ENCODE measurements at places on chromosomes 2 and 18.

DNA sequence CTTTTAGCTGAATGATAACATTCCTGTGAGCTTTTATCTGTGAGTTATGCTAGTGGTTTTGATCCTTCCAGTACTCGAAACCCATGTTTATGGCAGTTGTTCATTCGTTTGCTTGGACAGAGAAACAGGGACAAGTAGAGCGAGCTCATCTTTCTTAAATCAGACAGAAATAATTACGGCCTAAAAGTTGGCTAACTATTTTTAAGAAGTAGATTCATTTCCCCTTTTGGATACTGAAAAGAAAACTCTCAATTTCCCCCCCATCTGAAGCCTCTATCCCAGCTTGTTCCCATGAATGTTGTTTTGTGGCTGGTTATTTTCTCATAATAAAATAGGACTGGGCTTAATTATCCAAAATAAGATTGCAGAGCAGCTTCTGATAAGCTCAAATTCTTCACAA, 67.1 kb downstream of the ANTXR1 start:
- no peak for DNase-seq

GRCh38 chr2:222736301-222736700, 64.8 kb downstream of the MOGAT1 start:
- DNase-seq, result no peak

- no peak for DNase-seq
These were observed 12.6 kb upstream of the DLX1 start for GRCh38 chr2:172072706-172073105.

DNA sequence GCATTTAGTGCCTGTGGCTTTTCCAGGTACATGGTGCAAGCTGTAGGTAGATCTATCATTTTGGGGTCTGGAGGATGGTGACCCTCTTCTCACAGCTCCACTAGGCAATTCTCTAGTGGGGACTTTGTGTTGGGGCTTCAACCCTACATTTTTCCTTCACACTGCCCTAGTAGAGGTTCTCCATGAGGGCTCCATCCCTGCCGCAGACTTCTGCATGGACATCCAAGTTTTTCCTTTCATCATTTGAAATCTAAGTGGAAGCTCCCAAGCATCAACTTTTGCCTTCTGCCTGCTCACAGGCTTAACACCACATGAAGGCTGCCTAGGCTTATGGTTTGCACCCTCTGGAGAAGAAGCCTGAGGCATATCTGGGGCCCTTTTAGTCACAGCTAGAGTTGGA, 492.7 kb downstream of the PIK3C3 start:
- DNase-seq, result no peak

DNA sequence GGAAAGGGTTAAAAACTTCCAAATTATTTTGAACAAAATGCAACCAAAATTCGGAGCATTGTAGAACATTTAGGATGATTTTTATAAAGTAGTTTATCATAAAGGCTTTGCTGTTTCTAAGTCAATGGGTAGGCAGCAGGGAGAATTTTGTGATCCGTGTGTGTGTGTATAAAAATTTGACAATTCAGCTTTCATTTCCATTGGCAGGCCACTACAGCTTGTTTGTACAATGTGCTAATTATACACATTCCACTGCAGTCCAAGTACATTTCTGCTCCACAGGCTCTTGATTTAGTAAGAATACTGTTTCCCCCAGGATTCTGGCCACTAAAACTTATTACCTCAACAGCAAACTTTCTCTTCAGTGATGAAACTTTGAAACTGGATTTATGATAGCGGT, 71.8 kb upstream of the LTBP1 start:
- no peak for DNase-seq

DNA sequence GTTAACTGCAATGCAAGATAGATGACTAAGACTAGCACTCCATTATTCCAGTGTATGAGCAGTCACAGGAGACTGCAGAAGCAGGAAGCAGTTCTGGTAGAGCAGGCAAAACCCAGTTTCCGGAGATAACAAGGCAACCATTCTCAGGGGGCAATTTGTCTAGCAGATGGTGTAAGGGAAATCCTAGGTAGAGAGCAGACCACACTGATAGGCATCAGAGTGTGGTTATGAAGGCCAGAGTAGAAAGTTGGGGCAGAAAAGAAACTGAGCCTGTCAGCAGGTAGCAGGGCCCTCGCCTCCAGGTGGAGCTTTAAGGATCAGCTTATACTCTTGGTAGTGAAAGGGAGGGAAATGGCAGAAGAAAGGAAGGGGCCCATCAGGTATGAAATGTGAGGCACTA, 164.4 kb downstream of the PDE11A start:
- no peak for DNase-seq

DNA sequence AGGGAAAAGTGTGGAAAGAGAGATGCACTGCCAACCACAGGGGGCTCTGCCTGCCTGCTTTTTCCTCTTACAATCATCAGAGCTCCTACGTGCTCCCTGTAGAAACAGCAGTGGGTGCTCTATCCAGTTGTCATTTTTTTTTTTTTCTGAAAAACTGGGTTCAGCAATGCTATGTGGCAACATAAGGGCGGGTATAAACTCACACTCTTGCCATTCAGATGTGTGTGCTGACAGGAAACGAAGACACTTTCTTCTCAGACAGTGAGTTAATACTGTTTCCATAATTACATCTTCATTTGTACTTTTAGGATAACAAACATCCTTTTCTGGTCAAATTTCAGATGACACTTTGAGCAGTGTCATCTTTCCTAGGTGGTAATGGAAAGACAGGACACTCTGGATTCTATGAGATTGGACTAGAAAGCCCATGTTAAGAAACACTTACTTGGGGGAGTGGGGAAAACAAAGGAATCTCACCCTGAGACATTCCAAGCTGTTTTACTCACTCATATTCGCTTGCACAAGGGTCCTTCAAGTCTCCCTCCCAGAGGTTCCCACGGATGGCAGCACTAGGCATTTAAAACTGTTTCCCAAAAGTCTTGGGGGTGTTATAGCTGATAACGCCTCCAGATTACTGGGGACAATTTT, 41.3 kb downstream of the CCDC93 start:
- no peak for DNase-seq

GRCh38 chr18:48333563-48333962, 75.6 kb downstream of the ZBTB7C start:
- DNase-seq, result no peak

DNA sequence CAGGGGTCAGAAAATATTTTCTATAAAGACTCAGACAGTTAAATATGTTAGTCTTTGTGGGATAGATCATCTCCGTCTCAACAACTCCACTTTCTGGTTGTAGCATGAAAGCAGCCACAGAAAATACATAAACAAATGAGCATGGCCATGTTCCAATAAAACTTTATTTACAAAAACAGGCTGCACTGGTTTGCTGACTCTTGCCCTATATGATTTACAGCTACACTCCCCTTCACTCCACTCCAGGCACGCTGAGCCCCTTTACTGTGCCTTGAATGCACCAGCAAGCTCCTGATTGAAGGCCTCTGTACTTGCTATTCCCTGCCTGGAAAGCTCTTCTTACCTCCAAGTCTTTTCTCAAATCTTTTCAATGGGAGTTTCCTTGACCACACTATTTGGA, 5.8 kb upstream of the STAMBP start:
- no peak for DNase-seq

DNA sequence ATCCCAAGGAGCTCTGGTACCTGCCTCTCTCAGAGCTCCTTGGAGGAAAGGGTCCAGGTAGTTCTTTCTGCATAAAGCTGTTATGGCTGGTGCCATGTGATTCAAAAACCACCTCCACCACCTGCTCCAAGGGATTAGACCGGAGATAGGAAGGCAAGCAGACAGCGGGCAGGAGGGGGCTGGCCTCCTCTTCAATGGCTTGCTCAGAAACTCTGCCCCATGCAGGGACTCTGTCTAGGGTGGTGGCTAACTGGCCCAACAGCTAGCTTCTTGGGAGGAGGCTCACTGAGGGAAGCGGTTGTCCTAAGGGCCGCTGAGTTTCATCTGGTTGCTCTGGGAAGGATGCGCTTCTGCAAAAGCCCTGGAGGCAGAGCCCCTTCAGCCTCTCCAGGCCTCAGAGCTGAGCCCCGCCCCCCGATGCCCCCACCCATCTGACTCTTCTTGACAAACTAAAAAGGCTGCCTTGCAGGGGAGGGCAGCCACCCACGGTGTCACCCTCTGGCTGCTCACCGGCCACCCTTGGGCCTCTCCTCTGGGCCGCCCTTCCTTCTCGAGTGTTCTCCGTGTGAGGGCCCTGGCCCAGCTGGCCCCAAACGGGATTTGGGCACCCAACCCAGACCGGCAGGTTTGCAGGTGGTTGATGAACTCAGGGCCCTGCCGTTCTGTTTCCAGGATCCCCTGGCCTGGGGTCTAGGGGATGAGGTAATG, 90.2 kb downstream of the MCFD2 start:
- no peak for DNase-seq

DNA sequence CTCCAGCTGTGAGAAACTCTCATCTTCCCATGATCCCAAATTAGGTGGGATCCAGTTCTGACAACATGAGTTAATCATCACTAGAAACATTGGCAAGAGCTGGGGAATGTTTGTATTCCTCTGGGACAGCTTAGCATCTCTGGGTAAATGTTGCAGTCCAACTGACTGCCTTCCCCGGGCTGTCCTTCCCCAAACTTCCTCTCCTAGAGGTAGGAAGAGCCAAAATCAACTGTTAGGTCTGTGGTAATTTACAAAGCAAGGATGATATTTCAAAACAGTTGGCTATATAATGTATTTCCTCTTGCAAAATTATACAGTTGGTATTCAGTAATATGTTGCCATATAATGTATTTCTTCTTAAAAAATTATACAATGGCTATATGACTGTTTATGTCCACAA, 148.5 kb downstream of the MGAT5 start:
- no peak for DNase-seq

DNA sequence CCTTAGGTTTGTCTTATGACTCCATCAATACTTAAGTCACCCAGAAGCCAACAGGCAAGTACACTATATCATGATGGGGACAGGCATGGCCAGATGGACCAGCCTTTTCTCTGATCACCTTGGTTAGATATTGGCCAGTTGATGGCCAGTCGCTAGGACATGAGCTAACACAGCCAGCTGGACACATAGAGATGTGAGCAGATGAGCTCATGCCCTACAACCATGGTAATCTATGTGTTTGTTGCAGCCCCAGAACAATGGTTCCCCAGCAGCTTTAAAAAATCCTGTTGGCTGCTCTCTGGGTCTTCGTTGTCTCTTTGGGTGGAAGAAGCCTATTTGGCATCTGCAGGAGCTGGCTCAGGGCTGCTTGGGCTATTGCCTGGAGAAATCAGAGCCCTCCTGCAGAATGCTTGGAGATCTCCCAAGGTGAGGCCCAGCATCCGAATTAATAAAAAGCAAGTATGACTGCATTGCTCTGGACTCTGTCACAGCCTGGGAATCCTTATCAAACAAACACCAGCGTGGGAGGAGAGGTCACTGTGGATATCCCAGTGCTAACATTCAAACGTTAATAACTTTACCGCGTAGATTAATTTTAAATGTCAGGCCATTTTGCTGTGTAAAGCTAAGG, 62.3 kb upstream of the KLHL29 start:
- DNase-seq, result no peak

- DNase-seq, result no peak
These were observed 29.2 kb upstream of the MSH2 start for GRCh38 chr2:47373747-47374146.

- no peak for DNase-seq
These were observed 60.1 kb upstream of the ROCK2 start for GRCh38 chr2:11404376-11405073.

GRCh38 chr2:106282462-106283170, 88.5 kb upstream of the UXS1 start:
- DNase-seq, result no peak

- no peak for DNase-seq
These were observed 80.6 kb upstream of the LRRTM4 start for GRCh38 chr2:77602771-77603170.

- no peak for DNase-seq
These were observed 1.2 kb downstream of the MYL12A start for GRCh38 chr18:3248658-3249359.

DNA sequence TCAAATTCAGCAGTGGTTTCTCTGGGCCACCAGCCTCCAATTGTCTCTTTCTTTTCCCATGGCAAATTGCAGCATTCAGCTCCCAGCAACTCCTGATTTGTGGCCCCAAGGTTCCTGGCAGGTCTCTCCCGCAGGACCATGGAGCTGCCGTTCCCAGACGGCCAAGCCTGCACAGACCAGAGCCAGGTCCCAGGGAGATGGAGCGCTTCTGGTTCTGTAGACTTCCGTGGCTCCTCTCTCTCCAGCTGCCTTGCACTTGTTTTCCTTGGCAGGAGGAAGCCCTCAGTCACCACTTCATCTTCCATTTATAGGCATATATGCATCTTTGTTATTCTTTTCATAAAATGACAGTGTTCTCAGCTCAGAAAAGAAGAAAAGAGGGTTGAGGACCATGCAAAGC, 21.7 kb downstream of the TNP1 start:
- DNase-seq, result no peak

DNA sequence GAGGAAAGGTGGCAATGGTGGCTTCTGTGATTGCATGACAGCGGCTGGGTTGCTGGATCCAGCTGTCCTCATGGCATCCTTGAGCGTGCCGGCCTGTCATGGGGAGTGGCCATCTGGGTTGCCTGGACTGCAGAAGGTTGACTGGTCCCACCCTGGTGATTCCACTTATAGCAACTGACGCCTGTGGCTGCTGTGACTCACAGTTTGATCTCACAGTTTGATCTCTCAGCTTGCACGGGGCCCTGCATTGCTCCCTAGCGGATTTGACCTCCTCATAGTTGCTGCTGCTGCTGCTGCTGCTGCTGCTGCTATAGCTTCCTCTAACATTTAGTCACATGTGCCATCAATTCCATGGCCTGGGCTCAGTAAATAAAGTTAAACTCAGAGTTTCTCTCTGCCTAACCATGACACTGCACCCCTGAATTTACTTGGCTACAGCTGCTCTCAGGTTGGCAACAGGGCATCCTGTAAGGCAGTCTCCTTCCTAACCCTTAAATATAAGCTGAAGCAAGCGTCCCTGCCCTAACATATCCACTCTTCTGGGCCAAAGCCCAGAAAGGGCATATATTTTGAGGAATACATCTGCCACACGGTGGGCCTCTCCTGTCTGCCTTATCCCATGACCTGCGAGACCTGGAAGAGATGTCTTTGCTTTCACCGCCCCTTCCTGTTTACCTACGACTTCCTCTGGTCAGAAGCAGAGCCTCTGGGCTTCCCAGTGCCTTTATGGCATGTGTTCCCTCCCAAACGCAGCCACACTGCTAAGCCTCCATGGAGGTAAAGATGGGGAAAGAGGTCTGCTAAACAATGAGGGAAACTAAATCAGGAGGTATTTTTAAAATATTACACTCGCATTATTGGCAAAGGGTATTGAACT, 37.8 kb upstream of the CCDC150 start:
- peak; percentile 93 for DNase-seq
